ENCODE measurements at places on chromosomes 7 and 10.

DNA sequence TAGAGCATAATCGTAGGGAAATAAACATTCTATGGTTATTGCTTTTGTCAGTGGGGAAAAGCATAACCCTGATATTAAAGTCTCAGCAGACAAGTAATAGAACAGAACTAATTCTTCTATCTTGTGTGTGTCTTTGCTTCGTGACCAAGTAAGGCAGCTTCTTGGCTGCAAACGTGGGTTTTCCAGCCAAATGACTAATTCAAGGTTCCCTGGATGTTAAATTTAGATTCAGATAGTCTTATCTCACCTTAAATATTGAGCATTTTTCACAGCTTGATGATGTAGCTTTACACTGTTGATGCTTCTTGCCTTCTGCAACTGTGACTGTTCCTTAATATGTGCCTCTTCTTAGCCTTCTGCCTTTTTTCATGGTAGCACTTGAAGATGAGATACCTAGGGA lies 113.0 kb downstream of the EXOC4 start:
- no peak for DNase-seq

DNA sequence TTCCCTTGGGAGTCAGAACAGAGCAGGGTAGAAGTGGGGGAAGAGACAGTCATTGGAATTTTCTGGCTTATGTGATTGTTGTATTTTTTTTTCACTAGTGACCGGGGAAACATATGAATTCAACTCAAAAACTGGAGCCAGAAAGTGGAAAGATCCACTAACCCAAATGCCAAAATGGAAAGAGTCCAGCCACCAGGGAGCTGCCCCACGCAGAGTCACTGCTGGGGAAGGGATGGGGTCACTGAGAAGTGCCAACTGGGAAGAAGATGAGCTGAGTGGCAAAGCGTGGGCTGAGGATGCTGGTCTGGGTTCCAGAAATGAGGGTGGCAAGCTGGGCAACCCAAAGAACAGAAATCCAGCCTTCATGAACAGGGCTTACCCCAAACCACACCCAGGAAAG lies 69.2 kb downstream of the CDHR3 start:
- no peak for DNase-seq

- no peak for DNase-seq
Observed at GRCh38 chr7:116780521-116780920, 81.9 kb upstream of the CAPZA2 start.

DNA sequence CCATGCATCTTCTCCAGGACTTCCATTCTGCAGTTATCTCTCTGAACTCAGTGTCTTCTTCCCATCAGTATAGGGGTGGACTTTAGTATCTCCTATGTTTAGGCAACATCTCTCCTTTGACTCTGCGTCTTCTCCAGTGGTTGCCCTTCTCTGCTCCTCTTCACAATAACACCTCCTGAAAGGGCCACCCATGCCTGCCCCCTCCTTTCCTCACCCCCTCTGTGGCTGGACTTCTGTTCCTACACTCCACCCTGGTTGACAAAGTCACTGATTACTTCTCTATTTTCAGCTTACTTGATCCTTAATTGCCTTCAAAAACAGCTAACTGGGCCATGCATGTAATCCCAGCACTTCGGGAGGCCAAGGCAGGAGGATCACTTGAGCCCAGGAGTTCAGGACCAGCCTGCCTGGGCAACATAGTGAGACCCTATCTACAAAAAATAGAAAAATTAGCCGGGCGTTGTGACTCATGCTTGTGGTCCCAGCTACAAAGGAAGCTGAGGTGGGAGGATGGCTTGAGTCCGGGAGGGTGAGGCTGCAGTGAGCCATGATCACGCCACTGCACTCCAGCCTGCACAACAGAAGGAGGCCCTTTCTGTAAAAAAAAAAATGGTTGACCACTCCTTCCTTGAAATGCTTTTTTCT lies 13.7 kb downstream of the SRGN start:
- no peak for DNase-seq

DNA sequence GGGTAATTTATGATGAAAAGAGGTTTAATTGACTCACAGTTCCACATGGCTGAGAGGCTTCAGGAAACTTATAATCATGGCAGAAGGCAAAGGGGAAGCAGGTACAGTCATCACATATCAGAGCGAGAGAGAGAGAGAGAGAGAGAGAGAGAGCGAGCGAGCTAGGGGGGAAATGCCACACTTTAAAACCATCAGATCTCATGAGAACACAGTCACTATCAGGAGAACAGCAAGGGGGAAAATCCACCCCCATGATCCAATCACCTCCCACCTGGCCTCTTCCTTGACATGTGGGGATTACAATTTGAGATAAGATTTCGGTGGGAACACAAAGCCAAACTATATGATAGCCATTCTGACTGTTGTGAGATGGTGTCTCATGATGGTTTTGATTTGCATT lies 576.3 kb downstream of the GFRA1 start:
- no peak for DNase-seq

- no peak for DNase-seq
Observed at GRCh38 chr10:75166623-75166972, 44.0 kb upstream of the VDAC2 start.

- no peak for DNase-seq
Observed at GRCh38 chr7:101596898-101597297, 32.2 kb downstream of the MYL10 start.

- DNase-seq, result no peak
Observed at GRCh38 chr7:155871211-155871610, 58.9 kb upstream of the SHH start.

GRCh38 chr7:127822822-127823508 lies 171.0 kb downstream of the SND1 start:
- no peak for DNase-seq

GRCh38 chr10:7475046-7475911 lies 64.4 kb upstream of the SFMBT2 start:
- no peak for DNase-seq

- no peak for DNase-seq
Observed at GRCh38 chr10:15341502-15342128, 29.5 kb downstream of the FAM171A1 start.

Data from activated naive CD8-positive, alpha-beta T cell treated with anti-CD3 and anti-CD28 coated beads, Interleukin-2, amount 50 U/mL, for 16 hours (primary cell).